GM12878 (cell line): ENCODE measurements at places on chromosomes 3 and 15. TPM values are rescaled to one million over a fixed set of nuclear protein-coding genes. Genes with fewer than 3 reads are reported as not detected.

DNA sequence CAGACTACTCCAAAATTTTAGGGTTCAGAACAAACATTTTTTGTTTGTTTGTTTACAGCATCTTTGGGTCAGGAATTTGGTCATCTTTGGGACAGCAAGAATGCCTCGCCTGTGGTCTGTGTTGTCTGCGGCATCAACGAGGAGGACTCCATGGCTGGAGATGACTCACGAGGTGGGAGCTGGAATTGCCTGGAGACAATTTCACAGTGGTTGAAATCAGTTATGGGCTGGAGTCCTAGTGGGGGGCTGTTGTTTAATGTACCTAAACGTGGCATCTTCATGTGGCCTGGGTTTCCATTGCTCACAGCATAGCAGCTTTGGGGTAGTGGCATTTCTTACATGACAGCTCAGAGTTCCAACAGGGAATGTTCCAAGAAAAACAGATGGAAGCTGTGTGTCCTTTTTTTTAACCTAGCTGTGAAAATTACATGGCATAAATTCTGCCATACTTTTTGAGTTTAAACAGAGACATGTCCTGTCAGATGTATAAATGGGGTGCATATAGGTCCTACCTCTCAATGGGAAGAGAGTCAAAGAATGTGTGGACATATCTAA, 507.3 kb upstream of the CBLB start:
- no peak for DNase-seq

DNA sequence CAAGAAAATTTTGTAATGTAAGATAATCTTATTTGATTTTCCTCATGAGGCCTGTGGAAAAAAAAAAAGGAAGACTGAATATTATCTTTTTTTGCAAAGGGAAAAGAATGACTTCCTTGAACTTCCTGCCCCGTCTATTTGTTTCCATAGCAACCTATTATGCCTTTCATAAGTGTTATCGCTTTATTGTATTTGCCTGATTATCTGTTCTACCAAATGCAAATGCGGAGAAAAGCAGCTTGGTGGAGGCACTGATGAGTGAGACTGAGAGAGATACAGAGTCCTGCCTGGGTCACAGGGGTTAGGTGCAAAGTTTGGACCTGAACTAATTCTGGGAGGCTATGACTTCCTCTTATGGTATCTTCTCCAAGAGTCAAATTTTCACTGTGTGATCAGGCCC, 334.0 kb upstream of the KCNMB2 start:
- DNase-seq: no peak

DNA sequence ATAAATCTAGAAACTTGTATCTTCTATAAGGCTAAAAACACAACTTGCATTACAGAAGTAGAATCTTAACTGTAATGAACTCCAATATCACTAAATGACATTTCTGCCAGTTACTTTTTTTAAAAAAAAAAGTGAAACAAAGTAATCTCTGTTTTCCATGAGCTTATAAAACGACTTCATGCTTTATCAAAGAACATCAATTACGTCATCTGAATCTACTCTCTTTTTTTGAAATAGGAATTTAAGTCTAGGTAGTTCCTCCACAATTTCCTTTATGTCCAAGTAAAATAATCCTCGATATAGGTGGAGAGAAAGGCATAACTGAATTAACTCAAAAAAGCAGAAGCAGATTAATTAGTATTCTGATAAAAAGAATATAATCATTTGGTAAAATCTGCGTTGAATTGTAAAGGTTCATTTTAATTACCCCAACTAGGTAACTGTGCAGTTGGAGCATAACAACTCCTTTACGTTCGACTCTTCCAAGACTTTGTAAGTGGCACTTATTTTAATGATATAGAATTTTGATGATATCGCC, 1.4 kb downstream of the UACA start:
- DNase-seq: no peak

- no peak for DNase-seq
Measured at GRCh38 chr3:12810961-12811360, 14.5 kb downstream of the CAND2 start.

DNA sequence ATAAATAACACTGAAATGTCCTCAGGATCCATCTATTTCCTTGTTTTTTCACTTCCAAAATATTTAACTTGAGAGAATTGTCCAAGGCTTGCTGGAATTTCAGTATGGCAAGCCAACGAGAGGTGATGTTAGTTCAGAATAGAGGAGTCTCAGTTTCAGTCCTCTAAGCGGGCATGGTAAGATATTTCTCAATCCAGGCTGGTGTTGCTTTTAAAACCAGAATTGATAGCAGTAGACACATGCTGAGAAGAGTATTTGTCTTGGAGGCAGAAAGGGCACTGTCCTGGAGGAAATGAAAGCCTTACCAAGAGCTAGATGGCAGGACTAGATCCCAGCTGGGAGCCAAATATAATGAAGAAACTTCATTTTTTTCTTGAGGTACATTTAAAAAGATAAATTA, 23.1 kb downstream of the PHLDB2 start:
- DNase-seq: no peak

DNA sequence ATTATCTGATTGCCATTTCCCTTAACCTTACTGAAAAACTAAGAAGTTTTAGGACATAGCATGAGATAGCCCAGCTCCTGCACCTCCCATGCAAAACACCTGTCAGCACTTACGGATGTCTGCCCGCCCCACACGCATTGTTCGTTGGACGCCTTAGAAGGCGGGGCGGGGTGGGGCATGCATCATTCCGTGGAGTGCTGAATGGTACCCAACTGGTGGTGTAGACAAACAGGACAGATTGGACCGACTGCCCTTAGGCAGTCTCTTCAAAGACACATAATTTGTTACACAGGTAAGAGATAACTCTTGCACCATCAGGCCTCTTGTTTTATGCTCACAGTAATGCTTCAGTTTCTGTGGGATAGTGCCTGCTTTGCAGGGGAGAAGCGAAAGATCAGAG, 93.8 kb downstream of the SMAD6 start:
- DNase-seq: no peak

DNA sequence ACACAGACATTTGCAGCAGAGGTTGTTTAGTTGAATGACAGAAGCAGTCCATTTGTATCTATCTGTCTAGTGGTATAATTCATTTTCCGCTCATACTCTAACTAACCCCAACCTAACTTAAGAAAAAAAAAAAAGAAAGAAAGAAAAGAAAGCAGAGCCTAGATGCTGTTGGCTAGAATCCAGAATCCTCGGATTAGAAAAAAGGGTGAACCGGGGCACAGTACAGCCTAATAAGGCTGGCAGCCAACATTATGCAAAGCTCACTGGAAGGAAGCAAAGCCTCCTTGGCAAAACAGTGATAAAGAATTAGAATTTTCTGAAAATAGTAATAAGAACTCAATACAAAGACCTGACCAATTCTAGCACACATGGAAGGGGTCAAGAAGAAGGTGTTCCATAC, 640.8 kb downstream of the TUSC7 start:
- no peak for DNase-seq

DNA sequence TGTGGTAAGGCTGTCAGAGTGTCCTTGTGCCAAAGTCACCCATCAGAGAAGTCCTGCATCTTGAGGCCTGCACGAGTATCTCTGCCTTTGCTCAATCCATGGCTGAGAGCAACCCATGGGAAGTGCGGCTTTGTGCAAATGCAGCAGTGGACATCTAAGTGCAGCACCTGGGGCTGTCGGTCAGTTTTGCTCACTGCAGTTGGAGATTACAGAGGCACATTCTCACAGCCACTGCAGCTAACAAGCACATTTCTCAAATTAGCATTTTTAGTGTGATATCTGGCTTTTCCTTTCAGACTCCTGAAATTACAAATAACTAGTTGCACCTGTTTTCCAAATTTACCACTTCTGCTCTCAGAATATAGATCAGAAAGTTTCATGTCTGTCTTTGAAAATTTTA, 81.5 kb upstream of the DAZL start:
- DNase-seq: no peak

DNA sequence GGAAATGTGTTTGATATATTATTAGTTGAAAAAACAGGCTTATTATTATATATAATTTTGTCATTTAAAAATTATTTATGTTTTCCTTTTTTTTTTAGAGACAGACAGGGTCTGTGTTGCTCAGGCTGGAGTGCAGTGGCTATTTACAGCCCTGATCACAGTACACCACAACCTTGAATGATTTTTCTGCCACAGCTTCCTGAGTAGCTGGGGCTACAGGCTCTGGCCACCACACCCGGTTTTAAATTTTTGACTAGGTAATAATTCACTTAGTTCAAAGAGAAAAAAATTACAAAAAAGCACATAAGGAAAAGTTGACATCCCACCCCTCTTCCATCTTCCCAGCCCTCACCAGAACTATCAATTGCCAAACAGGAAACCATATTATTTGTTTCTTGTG, 4.7 kb upstream of the CEMIP start:
- no peak for DNase-seq

GRCh38 chr15:48177383-48177765, 721 bp downstream of the MYEF2 start:
- peak; percentile 11 for DNase-seq

DNA sequence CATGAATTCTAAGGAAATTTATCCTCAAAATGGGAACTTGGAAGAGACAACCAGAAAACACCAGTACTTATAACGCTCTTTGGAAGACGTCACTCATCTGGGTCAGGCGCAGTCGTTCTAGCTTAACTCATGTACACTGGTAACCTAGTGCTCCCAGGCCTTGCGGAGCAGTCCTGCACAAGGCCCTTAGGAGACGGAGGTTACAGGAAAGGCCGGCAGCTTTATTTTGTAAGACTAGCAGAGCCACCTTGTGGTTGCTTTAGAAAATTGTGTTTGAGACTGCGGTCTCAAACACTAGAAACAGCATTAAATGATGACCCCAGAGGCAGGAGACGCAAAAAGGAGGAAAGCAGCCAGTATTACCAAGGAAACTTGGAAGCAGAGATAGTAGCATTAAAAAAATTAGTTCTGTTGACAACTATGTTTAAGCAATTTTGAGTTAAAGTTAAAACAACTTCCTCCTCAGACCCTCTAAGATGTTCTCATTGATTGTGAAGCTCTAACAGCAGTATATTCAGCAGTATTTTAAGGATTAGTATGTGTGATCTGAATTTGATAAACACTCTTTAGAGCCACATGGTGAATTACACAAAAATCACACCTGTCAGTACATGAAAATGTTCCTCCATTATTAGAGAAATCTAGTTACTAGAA, 141.9 kb upstream of the C2CD4B start:
- DNase-seq: no peak

PLA2G4B gene
- polyA plus RNA-seq: 3.7 and 4.4 TPM in 2 replicates

DNA sequence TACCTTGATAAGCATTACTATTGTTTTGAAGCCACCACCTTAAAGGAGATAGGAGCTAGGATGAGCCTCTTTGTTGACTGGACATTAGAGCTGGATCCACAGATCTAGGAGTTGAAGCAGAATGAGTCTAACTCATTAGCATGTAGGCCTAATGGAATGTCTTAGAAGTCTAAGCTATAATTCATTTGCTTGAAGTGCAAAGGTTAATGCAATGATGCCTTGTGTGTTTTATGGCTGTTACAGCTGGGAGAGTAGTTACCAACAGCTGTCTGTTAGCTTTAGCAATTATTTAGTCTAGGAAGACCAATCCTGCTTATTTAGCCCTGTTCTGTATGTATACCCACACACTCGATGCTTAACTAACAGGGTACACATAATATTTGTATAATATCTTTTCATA, 419.3 kb downstream of the TUSC7 start:
- DNase-seq: no peak

GRCh38 chr3:10506696-10507095, 1.3 kb upstream of the ATP2B2 start:
- DNase-seq: no peak

SPRED1 gene
- polyA plus RNA-seq: 0.20 and 0.29 TPM in 2 replicates

- DNase-seq: no peak
Measured at GRCh38 chr3:119990888-119991287, 103.4 kb downstream of the GSK3B start.

ALDH1A2 gene
- polyA plus RNA-seq: not detected in 2 replicates

GRCh38 chr3:122916580-122916979, 111.0 kb downstream of the SEMA5B start:
- DNase-seq: no peak

GRCh38 chr3:157819270-157820156, 286.7 kb downstream of the SHOX2 start:
- DNase-seq: no peak

GRCh38 chr3:23004971-23005370, 198.2 kb upstream of the UBE2E2 start:
- DNase-seq: no peak

DNA sequence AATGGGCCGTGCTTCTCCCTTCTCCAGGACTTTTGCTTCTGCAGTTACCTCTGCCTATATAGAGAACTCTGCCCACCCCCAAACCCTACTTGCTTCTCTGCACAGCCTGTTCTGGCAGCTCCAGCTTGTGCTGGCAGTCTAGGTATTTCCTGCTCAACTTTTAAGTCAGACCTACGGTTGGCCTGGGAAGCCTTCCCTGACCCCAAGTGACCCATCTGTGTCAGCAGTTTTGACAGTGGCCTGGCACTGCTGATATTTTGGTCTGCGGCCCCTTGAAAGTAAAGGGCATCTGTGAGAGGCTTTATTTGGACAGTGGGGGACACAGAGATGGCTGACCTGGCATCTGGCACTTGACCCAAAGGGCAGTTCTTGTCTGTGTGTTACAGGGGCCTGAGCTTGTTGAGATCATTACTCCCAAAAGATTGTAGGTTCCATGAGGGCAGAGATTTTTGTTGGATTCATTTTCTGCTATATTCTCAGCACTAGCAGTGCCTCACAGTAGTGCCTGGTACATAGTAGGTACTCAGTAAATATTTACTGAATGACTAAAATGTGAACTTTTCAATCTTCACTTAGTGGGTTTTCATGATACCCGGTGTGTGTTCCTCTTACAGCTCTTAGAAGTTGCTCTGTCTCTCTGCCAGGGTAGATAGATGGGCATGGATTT, 55.2 kb upstream of the TRAK1 start:
- no peak for DNase-seq

NR1I2 gene
- polyA plus RNA-seq: 0.87 and 1.1 TPM in 2 replicates

- DNase-seq: no peak
Measured at GRCh38 chr15:81894061-81894460, 151.8 kb downstream of the MEX3B start.

DCUN1D1 gene
- polyA plus RNA-seq: 42.2 and 43.0 TPM in 2 replicates

- DNase-seq: no peak
Measured at GRCh38 chr3:180036092-180036670, 556 bp downstream of the PEX5L start.

- no peak for DNase-seq
Measured at GRCh38 chr3:136802481-136802996, 16.4 kb upstream of the SLC35G2 start.

ZNF710 gene
- 3.0 and 5.1 TPM in 2 replicates for polyA plus RNA-seq

DNA sequence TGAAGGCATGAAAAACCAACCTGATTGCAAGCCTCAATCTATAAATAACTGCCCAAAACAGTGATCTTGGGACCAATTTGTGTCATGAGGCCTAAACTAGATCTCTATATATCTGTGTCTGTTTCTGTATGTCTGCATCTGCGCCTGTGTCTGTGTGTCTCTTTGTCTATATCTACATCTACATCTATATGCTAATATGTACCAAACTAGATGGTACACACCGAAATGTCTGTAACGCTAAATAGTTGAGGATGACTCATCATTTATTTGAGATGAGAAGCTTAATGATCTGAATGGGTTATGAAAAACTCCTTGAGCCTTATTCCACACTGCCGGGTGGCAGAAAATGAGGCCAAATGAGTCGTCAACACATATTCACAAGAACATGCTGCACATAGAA, 982.3 kb downstream of the ROBO2 start:
- DNase-seq: no peak

GRCh38 chr3:94460931-94461330, 398.1 kb downstream of the NSUN3 start:
- DNase-seq: no peak

GRCh38 chr3:122294359-122294758, 30.7 kb upstream of the CSTA start:
- no peak for DNase-seq

- DNase-seq: no peak
Measured at GRCh38 chr3:119729996-119730395, 27.2 kb downstream of the CFAP91 start.
